ENCODE measurements at places on chromosomes 12 and 14. TPM values are rescaled to one million over a fixed set of nuclear protein-coding genes. Genes with fewer than 3 reads are reported as not detected.

GRCh38 chr12:60271816-60272215 lies 676.0 kb downstream of the SLC16A7 start:
- no peak overlapping the region for H3K4me3 ChIP-seq
- H3K27ac ChIP-seq: no peak overlapping the region
- no peaks in the 10 kb centered on the region for H3K36me3 ChIP-seq
- H3K4me1 ChIP-seq: no peaks in the 10 kb centered on the region

- H3K4me3 ChIP-seq: no peak overlapping the region
- no peak overlapping the region for H3K27ac ChIP-seq
- no peak for DNase-seq
- H3K36me3 ChIP-seq: no peaks in the 10 kb centered on the region
- no peaks in the 10 kb centered on the region for H3K4me1 ChIP-seq
Observed at GRCh38 chr12:128339126-128339520, 72.2 kb downstream of the TMEM132C start.

- no peak for DNase-seq
- H3K4me3 ChIP-seq: no peak overlapping the region
- no peak overlapping the region for H3K27ac ChIP-seq
- no peaks in the 10 kb centered on the region for H3K36me3 ChIP-seq
- no peaks in the 10 kb centered on the region for H3K4me1 ChIP-seq
Observed at GRCh38 chr12:102376181-102376747, 104.1 kb downstream of the IGF1 start.

DNA sequence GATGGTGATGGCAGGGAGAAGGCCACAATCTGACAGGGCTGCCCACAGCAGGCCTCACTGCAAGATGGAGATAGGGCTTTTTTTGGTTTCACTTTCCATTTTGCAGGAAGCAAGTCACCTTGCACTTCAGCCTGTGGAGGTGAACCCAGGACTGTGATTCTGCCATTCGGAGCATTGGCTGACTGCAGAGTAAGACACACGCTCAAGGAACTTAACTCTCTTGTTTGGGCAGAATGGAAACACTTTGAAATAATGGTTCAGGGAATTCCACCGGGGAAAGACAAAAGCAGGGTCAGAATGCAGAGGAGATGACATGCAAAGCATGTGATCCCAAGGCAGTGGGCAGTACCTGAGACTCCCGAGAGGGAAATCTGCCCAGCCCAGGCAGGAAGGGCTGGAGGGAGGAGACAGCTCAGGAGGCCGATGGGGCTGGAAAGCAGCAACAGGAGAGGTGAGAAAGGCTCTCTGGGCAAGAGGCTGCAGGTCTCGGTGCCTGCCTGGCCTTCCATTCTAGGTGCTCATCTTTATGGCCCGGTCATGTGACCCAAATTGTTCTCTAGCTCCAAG lies 58.7 kb upstream of the PRMT8 start:
- no peak overlapping the region for H3K4me3 ChIP-seq
- H3K36me3 ChIP-seq: no peaks in the 10 kb centered on the region
- H3K4me1 ChIP-seq: peaks cover 3% of the 10 kb centered on the region
- DNase-seq: no peak
- H3K27me3 ChIP-seq: no peaks in the 10 kb centered on the region

- no peak for DNase-seq
- no peak overlapping the region for H3K27ac ChIP-seq
- H3K27me3 ChIP-seq: no peaks in the 10 kb centered on the region
Observed at GRCh38 chr12:112738531-112738930, 53.0 kb upstream of the RPH3A start.

DNA sequence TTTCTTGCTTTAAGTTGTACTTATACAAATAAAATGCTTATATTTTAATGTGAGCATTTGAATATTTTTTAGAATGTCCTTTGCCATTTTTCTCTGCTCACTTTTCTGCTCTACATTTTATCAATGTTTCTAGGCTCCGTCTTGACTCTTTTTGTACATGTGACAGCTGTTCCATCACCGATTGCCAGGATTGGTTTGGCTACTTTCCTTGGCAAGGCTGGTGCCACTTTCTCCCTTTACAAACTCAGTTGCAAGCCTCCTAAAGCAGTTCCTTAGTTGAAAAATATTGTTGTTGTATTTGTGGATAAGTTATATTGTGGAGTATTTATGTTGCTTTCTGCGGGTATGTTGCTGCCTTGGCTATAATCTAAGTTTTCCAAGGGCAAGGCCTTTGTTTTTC lies 63.4 kb downstream of the DACT1 start:
- no peak overlapping the region for H3K4me3 ChIP-seq
- no peaks in the 10 kb centered on the region for H3K27me3 ChIP-seq
- no peaks in the 10 kb centered on the region for H3K36me3 ChIP-seq

GRCh38 chr14:84017495-84017894 lies 1512.4 kb upstream of the FLRT2 start:
- H3K36me3 ChIP-seq: no peaks in the 10 kb centered on the region
- H3K4me1 ChIP-seq: no peaks in the 10 kb centered on the region

- no peaks in the 10 kb centered on the region for H3K27me3 ChIP-seq
- H3K4me3 ChIP-seq: no peak overlapping the region
- H3K27ac ChIP-seq: no peak overlapping the region
- peaks cover 28% of the 10 kb centered on the region for H3K36me3 ChIP-seq
Observed at GRCh38 chr12:9858135-9858534, 11.0 kb downstream of the CLEC2B start.

- no peaks in the 10 kb centered on the region for H3K36me3 ChIP-seq
- peaks cover 8% of the 10 kb centered on the region for H3K4me1 ChIP-seq
- H3K4me3 ChIP-seq: no peak overlapping the region
- DNase-seq: no peak
- no peaks in the 10 kb centered on the region for H3K27me3 ChIP-seq
- H3K27ac ChIP-seq: no peak overlapping the region
Observed at GRCh38 chr12:91993287-91994017, 152.2 kb downstream of the BTG1 start.

DNA sequence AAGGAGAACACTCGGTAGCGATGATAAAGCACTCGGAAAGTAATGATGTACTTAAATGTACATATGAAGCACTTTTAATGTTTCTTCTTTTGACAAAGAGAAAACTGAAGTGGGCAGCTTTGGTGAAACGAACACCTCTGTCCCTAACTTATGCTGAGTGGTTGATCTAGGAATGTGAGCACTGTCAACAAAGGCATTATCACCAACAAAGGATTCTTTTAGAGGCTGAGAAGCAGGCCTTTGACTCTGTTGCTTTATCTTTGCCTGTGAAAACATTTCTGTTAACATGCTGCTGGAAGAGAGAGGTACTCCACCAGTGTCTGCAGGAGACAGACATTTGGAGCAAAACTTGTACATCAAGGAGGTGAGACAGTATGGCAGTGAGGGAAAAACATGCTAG lies 103.2 kb upstream of the VRK1 start:
- DNase-seq: no peak
- no peaks in the 10 kb centered on the region for H3K36me3 ChIP-seq
- no peaks in the 10 kb centered on the region for H3K27me3 ChIP-seq
- no peaks in the 10 kb centered on the region for H3K4me1 ChIP-seq
- H3K4me3 ChIP-seq: no peak overlapping the region
- no peak overlapping the region for H3K27ac ChIP-seq

DNA sequence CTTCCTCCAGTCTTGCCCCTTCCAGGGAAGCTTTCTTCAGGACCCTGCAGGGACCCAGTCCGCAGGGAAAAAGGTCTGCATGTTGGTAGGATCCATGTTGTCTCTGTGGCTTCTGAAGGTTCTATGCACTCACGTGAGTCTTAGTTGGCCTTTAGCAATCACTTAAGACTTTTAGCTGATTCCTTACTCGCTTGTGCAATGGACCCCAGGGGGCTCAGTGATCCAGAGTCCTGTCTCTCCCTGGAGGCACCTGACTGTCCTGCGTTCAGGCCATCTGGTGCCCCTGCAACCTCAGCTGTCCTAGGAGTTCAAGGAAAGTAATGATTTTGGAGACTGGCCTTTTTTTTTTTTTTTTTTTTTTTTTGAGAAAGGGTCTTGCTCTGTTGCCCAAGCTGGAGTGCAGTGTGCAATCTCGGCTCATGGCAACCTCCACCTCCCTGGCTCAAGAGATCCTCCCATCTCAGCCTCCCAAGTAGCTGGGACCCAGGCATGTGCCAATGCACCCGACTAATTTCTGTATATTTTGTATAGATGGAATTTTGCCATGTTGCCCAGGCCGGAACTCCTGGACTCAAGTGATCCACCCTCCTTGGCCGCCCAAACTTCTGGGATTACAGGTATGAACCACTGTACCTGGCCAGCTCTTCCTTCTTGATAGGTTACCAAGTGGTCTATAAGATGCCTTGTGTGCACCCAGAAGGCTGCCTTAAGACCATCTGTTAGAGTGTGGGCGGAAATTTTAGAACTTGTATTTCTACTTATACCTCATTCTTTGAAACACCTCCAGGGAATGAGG lies 4.6 kb downstream of the IFI27L2 start:
- H3K27ac ChIP-seq: no peak overlapping the region
- DNase-seq: no peak
- peaks cover 1% of the 10 kb centered on the region for H3K4me1 ChIP-seq
- H3K4me3 ChIP-seq: no peak overlapping the region
- H3K36me3 ChIP-seq: no peaks in the 10 kb centered on the region
- no peaks in the 10 kb centered on the region for H3K27me3 ChIP-seq

- no peaks in the 10 kb centered on the region for H3K27me3 ChIP-seq
- peak overlapping the region; percentile 66 for H3K4me3 ChIP-seq
- peak overlapping the region; percentile 94 for H3K27ac ChIP-seq
- peaks cover 80% of the 10 kb centered on the region for H3K4me1 ChIP-seq
- H3K36me3 ChIP-seq: no peaks in the 10 kb centered on the region
Observed at GRCh38 chr14:103121121-103121845, 2.0 kb upstream of the TNFAIP2 start.

DNA sequence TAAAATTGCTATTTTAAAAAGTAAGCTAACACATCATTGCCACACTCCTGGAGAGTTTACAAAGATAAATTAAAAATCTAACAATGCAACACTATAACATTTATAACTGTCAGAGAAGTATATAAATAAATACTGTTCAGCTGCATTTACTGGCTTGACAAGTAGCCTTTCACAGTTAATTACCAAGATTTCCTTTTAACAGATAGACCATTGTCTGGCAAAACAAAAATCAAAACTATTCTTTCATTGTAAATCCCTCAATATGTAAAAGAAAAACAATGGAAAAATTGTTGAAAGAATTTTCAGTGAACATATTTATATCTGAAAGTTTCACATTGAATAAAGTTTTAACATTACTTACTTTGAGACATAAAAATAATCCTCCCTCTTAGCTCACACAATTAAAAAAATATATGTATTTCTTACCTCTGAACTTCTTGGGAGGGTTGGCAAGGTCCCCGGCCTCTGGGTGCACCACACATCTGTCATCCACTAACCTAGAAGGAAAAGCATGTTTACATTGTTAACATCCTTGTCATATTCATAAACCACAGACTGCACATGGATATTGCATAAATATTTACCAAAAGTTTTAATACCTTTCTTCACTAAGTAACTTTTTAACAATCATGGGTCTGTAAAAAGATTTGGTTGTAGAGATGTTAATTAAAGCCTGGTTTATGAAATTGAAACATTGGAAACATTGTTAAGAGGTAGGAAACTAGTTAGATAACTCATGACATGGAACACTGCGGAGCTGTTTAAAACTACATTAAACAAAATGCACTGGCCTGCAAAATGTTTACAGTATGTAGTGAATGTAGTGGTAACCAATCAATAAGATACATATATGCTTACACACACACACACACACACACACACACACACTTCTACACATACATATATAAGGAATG lies 43.0 kb downstream of the ITPR2 start:
- no peak overlapping the region for H3K4me3 ChIP-seq
- H3K27me3 ChIP-seq: no peaks in the 10 kb centered on the region
- no peak overlapping the region for H3K27ac ChIP-seq
- peaks cover 30% of the 10 kb centered on the region for H3K4me1 ChIP-seq
- H3K36me3 ChIP-seq: no peaks in the 10 kb centered on the region

- H3K27me3 ChIP-seq: no peaks in the 10 kb centered on the region
- H3K4me3 ChIP-seq: no peak overlapping the region
- no peaks in the 10 kb centered on the region for H3K36me3 ChIP-seq
- H3K27ac ChIP-seq: no peak overlapping the region
- no peaks in the 10 kb centered on the region for H3K4me1 ChIP-seq
Observed at GRCh38 chr12:115204957-115205754, 521.2 kb upstream of the TBX3 start.

DNA sequence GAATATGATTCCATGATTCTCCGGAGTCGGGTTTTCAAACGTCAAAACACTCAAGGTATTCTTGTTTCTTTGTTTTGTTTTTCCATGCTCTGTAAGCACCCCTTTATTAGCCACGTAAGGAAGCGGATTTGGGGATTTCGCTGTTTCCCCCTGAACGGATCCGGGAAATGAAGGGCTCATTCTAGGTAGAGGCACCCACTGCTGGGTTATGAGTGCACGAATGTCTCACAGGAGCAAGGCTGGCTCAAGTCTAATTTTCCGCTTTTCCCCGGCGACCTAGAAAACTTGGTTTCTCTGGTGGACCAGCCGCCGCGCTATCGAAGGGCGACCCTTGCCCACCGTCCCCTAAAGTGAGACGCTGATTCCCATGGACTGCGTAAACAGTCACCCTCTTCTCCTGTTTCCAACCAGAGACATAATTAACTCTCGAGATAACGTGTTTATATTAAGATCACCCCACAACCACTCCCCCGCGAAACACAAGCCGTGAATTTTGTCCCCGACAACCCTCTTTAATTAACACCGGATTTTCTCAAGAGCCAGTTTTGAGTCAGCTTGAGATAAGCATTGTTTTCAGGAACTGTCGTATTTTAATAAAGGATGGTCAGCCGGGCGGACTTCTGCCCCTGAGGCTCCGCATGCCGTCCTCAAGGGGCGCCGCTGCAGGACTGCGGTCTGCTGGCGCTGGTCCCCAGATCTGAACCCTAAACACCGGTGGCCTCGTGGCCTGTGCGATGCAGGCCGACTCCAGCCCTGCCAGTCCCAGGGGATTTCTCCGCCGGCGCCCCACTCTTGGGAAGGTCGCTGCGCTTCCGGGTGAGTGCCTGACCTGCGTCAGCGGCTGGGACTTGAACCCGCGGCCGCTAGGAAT lies 515 bp upstream of the ABCC9 start:
- H3K4me1 ChIP-seq: no peaks in the 10 kb centered on the region
- peak; percentile 78 for DNase-seq
- H3K27ac ChIP-seq: peak overlapping the region; percentile 79
- peak overlapping the region; percentile 53 for H3K4me3 ChIP-seq

Gene CISTR
- total RNA-seq: not detected

Gene SLC39A2
- not detected for total RNA-seq

Gene OR4K14
- total RNA-seq: not detected

Gene CIROP
- not detected for total RNA-seq

Gene BDKRB1
- not detected for total RNA-seq

Gene MYF6
- not detected for total RNA-seq

Gene TMTC1
- 37.4 TPM for total RNA-seq

Gene NPAS3
- total RNA-seq: 1.2 TPM

Gene KRT79
- 5.4 TPM for total RNA-seq

Gene CCDC197
- not detected for total RNA-seq

Gene ALDH1L2
- 5.0 TPM for total RNA-seq
